NCI-H187 (cell line): ENCODE measurements at places on chromosomes 16 and 17.

DNA sequence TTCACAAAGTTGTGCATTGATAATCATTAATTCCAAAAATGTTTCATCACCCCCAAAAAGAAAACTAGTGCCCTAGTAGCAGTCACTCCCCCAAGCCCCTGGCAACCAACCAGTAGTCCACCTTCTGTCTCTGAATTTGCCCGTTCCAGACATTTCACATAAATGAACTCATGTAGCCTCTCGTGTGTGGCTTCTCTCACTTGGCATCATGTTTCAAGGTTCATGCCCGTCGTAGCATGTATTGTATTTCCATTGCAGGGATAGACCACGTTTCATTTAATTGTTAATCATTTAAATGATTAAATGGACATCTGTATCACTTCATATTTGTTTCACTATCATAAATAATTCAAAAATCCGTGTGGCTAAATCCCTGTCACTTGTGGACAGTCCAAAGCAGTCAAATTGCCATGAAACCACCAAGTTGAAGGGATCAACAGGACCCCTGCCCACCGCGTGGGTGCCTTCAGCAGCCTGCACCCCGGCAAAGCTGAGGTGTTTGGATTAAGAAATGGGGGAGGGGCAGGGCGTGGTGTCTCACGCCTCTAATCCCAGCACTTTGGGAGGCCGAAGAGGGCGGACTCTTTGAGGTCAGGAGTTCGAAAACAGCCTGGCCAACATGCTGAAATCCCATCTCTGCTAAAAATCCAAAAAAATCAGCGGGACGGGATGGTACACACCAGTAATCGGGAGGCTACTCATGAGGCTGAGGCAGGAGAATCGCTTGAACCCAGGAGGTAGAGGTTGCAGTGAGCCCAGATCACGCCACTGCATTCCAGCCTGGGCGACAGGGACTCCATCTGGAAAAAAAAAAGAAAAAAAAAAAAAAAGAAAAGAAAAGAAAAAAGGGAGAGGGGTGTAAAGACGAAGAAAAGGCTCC lies 8.7 kb upstream of the FLYWCH2 start:
- DNase-seq = no peak

GRCh38 chr17:73722165-73722564 lies 77.9 kb upstream of the SDK2 start:
- DNase-seq = no peak

DNA sequence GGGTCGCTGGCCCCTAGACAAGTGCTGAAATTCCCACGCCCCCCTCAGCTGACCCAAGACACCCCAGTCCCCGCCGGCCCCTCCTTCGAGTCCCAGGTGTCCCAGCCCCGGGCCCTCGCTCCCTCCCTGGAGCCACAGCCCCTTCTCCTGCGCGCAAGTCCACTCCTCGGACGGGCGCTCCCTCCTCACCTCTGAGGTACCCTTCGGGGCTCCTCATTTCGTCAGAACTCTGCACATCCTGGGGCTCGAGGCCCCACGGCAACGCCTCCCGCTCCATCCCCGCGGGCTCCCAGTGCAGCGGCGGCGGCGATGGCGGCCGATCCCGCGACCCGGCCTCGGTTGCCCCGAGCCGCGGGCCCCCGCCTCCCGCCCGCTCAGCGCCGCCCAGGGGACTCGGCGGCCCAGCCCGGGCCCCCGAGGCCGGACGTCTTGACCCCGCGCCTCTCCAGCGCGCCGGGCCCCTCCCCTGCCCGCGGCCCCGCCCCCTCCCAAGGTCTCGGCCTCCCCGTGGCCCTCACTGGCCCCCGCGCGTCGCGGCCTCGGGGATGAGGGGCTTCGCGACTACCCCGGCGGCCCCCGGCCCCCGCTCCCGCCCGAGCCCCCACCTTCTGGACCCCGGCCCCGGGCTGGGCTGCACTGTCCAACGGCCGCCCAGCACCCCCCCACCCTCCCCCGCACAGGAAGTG lies at the start of gene ZNF768:
Gene ZNF768, minus strand, starts transcription at position 430 of the 686 bp plus-strand sequence. Its CDS starts 153 bp downstream, at position 277.
- no peak for DNase-seq

DNA sequence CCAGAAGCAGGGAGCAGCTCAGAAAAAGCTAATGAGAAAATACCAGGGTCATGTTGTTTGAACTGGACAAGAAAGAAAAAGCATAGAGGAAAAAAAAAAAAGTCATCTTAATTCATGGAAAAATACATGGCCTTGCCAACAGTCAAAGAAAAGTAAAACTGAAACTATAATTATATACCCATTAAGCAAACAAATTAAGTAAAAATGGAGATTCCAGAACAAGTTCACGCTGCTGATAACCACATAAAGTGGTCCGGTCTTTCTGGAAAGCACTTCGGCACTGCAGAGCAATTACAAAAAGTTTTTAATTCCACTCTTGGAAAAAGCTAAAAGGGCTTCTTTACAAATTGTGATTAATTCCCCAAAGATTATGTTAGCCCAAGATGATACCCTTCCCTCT lies 12.4 kb upstream of the P2RX5 start:
- no peak for DNase-seq

- peak; percentile 76 for DNase-seq
Observed at GRCh38 chr16:361872-362701, 8.3 kb downstream of the MRPL28 start.

- no peak for DNase-seq
Observed at GRCh38 chr17:30000001-30000754, 58.7 kb downstream of the EFCAB5 start.

DNA sequence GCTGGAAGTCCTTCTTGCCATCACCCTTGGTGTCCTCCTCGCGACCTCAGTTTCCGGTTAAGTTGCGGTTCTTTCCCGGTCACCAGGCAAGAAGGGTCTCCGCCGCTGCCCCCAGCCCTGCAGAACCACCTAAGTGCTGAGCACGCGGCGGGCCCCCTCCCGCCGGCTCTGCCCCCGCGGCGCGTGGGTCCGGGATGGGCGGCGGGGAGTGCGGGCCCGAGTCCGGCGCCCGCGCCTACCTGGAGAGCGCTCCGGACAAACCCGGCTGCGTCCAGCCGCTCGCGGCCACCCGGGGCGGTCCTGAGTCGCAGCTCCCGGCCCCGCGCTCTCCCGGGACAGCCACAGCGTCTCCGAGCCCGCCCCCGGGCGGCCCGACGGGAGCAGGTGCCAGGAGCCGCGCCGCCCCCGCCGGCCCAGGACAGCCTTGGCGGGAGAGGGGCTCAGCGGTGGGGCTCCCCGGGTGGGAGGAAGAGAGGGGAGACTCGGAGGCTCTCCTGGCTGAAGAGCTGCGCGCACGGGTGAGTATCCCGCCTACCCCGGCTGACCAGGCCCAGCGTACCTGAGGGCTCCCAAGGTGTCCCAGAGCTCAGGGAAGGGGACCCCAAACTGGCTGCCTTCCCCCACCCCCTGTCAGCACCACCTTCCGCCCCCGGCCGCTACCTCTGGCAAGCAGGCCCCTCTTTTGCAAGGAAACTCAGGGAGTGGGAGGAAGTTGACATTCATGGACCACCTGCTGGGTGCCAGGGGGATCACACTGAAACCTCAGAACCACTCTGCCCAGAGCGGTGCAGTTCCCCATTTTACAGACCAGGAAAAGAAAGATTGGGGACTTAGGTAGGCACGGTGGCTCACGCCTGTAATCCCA lies 22.2 kb upstream of the C17orf113 start:
- no peak for DNase-seq

DNA sequence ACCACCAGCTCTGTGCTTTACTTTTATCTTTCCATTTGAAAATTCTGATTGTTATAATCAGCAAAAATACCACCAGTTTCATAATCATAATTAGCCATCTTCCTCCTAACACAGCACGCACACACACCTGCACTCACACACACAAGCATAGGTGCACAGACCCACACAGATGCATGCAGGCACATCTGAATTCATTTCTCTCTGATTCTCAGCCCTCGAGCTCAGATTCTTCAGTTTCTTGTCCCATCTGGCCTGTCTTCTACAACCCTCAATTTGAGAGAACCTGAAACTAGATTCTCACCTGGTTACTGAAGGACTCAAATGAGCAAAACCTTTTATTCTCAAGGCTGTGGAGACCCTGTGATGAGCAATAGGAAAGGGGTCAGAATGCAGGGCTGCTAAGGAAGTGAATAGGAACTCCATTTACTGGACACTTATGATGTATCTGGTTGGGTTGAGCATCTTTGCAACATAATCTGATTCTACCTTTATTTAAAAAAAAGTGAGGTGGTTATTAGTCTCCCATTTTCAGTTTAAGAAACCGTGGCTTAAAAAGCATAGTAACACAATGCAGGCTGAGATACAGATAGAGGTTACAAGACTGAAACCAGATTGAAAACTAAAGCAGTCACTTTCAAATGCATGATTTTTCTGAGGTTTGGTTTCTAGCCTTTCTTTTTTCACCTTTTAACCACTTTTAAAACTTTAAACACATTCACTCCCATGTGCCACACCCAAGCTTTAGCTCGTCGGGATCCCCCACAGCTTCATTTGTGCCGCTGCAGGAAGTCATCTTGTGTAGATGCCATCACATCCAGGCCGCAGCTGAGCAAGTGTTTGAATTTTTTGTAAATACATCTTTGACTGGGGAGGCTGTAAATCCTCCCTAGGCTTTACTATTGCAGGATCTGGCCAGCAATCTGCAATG lies 9.4 kb downstream of the KRT33A start:
- DNase-seq = no peak

- DNase-seq = no peak
Observed at GRCh38 chr16:1712791-1713261, 6.8 kb downstream of the MAPK8IP3 start.

DNA sequence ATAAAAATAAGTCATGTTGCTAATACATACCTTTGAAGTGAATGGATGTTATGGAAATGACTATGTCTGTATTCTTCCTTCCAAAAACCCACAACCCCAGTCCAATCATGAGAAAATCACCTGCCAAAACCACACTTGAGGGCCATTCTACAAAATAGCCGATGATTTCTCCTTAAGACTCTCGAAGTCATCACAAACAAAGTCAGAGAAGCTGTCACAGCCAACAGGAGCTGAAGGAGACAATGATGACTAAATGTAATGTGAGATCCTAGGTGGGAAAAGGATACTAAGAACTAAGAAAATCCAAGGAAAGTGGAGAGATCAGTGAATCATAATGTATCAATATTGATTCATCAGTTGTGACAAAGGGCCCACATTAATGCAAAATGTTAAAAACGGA lies 432.9 kb upstream of the DYNLRB2 start:
- DNase-seq = no peak

- no peak for DNase-seq
Observed at GRCh38 chr16:52465711-52466267, 81.2 kb downstream of the TOX3 start.

- no peak for DNase-seq
Observed at GRCh38 chr16:55494994-55495421, 13.9 kb upstream of the LPCAT2 start.

GRCh38 chr17:82449131-82449882 lies 1.2 kb downstream of the CYBC1 start:
- DNase-seq = no peak

GRCh38 chr17:56831369-56832095 lies 2.2 kb downstream of the C17orf67 start:
- DNase-seq = no peak

- DNase-seq = no peak
Observed at GRCh38 chr16:48182979-48183537, 27.3 kb upstream of the ABCC12 start.

DNA sequence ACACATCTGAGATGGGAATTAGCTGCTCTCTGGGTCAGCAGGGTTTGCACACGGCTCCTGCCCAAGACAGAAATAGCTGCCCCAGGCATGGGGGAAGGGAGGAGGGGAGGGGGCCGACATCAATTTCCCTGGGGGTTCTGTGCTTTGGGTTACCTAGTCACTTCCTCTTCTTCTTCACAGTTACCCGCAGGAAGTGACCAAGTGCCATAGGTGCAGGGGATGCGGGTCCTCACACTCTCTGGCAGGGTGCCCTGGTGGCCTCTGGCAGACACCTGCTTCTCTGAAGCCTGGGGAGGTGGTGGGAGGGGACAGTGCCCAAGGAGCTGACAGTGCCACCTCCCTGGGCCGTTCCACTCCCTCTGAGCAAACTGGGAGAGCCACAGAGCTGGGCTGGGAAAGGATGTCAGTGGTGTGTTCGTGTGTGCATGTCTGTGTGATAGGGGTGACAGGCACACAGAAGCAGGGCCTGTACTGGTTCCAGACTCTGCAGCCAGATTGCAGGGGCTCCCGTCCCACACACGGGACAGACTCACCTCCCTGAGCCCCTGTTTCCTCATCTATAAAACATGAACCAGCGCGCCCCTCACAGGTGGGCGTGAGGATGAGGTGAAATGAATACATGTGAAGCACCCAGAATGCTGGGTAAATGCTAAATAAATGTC lies 18.2 kb downstream of the SCN4A start:
- no peak for DNase-seq

- no peak for DNase-seq
Observed at GRCh38 chr17:67837965-67838364, 12.7 kb downstream of the BPTF start.

DNA sequence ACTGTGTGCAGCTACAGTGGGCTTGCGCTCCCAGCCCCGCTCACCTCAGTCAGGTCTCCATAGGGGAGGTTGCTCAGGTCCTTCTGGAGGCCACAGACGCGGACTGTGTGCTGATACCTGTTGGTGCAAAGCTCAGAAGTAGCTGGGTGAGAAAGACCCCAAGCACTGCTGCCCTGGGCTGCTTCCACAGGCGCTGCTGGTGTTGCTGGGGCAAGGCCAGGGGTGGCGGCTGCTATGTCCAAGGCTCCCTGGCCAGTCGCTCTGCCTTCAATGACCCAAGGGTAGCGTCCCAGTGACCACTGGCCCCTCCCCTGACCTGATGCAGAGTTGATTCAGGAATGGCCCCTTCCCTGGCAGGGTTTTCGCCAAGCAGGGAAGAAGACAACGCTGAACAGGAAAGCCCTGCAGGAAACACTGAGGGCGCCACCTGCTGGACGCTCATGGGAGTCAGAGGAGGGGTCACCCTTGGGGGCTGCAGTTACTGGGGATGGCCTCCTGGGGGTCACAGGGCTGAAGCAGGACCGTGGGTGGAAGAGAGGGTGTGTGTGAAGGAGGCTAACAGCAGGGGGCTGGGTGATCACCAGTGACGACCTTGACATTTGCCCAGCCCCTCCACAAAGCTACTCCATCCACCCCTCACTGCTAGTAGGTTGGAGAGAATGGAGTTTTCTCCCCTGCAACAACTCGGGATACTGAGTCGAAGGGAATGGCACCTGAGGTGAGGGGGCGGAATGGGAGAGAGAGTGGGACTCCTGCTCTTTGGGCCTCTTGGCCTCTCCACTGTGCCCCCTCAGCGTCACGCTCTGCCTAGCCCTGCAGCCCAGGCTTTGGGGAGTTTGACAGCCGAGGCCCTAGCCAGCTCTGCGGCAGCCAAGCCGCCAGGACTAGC lies 38.3 kb downstream of the ABCC12 start:
- DNase-seq = no peak

- DNase-seq = no peak
Observed at GRCh38 chr17:6639586-6640535, 650 bp downstream of the KIAA0753 start.

DNA sequence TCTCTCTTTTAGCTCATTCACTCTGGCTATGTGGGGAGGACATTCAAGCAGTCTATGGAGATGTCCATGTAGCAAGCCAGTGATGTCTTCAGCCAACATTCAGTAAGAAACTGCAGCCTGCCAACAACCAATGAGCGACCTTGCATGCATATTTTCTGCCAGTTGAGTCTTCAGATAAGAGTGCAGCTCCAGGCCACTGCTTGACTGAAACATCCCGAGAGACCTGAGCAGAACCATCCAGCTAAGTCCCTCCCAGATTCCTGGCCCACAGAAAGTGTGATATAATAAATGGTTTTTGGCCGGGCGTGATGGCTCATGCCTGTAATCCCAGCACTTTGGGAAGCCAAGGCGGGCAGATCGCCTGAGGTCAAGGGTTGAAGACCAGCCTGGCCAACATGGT lies 10.5 kb upstream of the C17orf58 start:
- no peak for DNase-seq
